ENCODE measurements at places on chromosomes 3 and 15. TPM values are rescaled to one million over a fixed set of nuclear protein-coding genes. Genes with fewer than 3 reads are reported as not detected.
A peak's percentile ranks its signal among the peaks of the same experiment; 100 is the strongest.

The FGF12 gene
- 113 TPM for total RNA-seq

DNA sequence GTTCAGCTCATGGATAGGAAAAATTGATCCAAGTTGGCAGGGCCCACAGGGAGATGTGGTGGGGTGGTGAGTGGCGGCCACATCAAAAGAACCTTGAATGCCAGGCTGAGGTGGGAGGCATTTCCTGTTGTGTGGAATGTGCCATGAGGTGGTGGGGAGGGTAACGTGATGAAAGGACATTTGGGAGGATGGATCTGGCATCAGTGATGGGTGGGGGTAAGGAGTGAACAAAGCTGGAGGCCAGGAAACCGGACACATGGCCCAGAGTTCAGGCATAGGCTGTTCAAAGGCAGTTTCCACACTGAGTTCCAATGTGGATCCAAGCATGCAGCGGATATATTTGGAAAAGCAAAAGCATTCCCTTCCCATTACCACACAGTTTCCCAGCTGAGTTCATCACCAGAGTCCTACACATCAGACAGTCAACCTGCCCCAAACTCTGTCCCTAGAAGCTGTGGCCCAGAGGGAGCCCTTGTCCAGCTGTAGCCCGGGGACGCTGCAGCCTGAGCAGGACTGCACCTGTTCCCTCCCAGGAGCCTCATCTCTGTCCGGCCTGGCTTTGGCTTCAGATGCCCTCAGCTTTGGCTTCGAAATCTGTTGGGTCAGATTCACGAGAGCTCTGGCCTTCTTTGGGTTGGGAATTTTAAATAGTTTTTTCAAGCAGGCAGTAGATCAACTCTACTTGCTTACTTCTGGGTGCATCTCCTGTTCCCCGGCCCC, 37.8 kb upstream of the GOLGA6B start:
- no peaks in the 10 kb centered on the region for H3K27me3 ChIP-seq
- H3K4me1 ChIP-seq = peaks cover 14% of the 10 kb centered on the region
- H3K4me3 ChIP-seq = no peak overlapping the region
- H3K27ac ChIP-seq = no peak overlapping the region
- no peak for DNase-seq

- H3K36me3 ChIP-seq = no peaks in the 10 kb centered on the region
- H3K4me3 ChIP-seq = no peak overlapping the region
- H3K27me3 ChIP-seq = peaks cover 8% of the 10 kb centered on the region
- peak; percentile 97 for DNase-seq
These were observed 99.0 kb downstream of the ST8SIA2 start for GRCh38 chr15:92492551-92493115.

DNA sequence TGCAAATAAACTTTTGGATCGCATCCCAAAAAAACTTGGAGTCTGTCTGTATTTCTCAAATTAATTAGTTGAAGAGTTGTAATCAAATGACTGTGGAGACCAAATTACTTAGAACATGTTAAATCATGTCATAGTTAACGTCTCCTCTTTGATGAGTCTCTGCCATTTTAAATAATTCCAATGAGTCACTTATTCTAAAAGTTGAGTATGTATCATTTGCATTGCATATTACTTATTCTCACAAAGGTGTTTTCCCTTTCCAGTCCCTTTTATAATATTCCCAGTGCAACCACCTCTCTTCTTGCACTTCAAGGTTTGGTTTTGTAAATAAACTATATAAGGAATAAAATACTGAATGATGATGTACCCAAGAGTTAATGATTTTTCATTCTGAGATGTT, 36.0 kb upstream of the MBNL1 start:
- no peaks in the 10 kb centered on the region for H3K27me3 ChIP-seq
- H3K4me3 ChIP-seq = no peak overlapping the region
- no peak overlapping the region for H3K27ac ChIP-seq
- no peaks in the 10 kb centered on the region for H3K36me3 ChIP-seq
- no peaks in the 10 kb centered on the region for H3K4me1 ChIP-seq

- no peak overlapping the region for H3K27ac ChIP-seq
- peaks cover 9% of the 10 kb centered on the region for H3K36me3 ChIP-seq
- H3K4me3 ChIP-seq = no peak overlapping the region
These were observed 6.2 kb upstream of the TIMMDC1 start for GRCh38 chr3:119492128-119492527.

DNA sequence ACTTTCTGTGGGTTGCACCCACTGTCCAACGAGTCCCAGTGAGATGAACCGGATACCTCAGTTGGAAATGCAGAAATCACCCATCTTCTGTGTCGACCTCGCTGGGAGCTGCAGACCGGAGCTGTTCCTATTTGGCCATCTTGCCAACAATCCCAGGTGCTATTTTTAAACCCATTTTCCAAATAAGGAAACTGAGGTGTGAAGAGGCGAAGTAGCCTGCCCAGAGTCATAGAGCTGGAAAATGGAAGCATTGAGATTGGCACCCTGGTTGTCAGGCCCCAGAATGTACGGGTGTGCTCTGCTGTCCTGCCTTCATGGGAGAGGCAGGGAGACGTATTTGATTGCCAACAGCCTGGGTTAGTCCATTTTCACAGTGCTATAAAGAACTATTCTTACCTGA, 39.6 kb downstream of the TMEM266 start:
- no peak for DNase-seq
- H3K4me1 ChIP-seq = no peaks in the 10 kb centered on the region
- no peak overlapping the region for H3K4me3 ChIP-seq
- no peaks in the 10 kb centered on the region for H3K36me3 ChIP-seq
- no peaks in the 10 kb centered on the region for H3K27me3 ChIP-seq
- no peak overlapping the region for H3K27ac ChIP-seq
